ENCODE measurements at places on chromosomes 1 and 21. TPM values are rescaled to one million over a fixed set of nuclear protein-coding genes. Genes with fewer than 3 reads are reported as not detected.

The CD5L gene
- not detected for total RNA-seq

The GSTM5 gene
- 11.6 TPM for total RNA-seq

The MYOG gene
- total RNA-seq: not detected

The PADI3 gene
- total RNA-seq: 65.3 TPM

GRCh38 chr1:198102454-198102827, 54.4 kb upstream of the NEK7 start:
- no peak for DNase-seq

GRCh38 chr1:76705560-76705959, 161.7 kb upstream of the ST6GALNAC5 start:
- DNase-seq: no peak

DNA sequence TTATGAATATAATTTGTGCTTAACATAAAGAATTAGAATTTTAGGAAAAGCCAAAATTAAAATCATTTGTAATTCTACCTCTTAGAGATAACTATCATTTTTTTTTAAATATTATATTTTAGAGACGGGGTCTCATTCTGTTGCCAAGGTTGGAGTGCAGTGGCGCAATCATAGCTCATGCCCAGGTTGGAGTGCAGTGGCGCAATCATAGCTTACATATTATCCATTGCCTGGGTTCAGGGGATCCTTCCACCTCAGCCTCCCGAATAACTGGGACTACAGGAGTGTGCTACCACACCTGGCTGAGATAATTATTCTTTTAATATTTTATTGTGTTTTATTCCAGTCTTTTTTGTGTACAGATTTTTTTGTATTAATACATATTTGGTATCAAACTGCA, 8.3 kb downstream of the RASAL2 start:
- no peak for DNase-seq

GRCh38 chr1:200075938-200076546, 48.5 kb downstream of the NR5A2 start:
- no peak for DNase-seq

DNA sequence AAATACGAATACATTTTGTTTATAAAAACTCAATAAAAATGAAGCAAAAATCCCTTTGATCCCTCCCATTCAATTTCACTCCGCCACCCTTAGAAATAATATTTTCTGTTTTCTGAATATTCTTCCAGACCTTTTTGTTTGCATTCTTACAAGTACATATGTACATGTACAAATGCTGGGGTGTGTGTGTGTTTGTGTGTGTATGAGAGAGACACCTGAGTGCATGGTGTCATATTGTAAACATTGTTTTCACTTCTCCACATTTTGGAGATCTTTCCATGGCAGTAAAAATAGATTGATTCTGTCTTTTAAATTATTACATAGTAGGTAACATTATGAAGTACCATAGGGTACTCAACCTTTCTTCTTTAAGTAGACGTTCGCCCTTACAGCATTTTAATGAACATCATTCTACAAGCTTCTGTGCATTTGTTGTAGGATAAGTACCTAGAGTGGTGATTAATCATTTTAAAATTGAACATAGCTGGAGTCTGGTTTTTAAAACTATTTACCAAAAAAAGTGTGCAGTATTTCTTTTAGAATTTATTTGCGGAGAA, 1.3 kb upstream of the MPC2 start:
- DNase-seq: no peak

DNA sequence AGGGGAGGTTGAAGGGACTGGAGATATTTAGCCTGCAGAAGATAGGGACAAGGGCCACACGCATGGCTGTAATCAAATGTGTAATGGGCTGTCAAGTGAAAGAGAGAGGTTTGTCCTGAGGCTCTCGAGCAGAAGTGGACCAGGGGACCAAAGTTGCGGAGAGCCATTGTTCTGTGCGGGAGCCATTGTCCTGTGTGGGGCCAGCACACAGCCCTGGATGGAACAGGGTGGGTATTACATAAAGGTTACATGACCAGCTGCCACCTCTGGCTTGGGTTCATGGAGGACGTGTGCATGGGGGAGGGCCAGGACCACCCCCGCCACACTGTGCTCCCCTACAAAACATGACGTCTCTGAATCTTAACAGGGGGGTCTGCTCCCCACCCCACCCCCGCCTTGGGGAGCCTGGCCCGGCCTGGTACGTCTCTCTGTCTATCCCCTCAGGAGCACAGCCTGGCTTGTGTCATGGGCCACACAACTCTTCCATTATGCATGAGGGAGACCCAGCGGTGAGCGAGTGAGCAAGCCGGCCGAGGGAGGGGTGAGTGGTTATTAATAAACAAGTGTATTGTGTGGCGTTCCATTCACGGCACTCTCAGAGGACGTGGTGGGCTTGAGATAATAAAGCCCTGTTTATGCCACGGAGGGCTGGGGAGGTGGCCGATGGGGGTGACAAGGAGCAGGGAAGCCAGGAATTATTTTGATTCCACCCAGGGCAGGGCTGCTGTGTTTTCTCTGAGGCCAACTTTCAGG, at the start of gene NFASC:
NFASC (plus strand) TSS at position 703 of the 753 bp plus-strand sequence. CDS start 73,454 bp downstream, outside the sequence.
- DNase-seq: no peak

GRCh38 chr1:65490231-65491009, 70.0 kb downstream of the LEPR start:
- no peak for DNase-seq

DNA sequence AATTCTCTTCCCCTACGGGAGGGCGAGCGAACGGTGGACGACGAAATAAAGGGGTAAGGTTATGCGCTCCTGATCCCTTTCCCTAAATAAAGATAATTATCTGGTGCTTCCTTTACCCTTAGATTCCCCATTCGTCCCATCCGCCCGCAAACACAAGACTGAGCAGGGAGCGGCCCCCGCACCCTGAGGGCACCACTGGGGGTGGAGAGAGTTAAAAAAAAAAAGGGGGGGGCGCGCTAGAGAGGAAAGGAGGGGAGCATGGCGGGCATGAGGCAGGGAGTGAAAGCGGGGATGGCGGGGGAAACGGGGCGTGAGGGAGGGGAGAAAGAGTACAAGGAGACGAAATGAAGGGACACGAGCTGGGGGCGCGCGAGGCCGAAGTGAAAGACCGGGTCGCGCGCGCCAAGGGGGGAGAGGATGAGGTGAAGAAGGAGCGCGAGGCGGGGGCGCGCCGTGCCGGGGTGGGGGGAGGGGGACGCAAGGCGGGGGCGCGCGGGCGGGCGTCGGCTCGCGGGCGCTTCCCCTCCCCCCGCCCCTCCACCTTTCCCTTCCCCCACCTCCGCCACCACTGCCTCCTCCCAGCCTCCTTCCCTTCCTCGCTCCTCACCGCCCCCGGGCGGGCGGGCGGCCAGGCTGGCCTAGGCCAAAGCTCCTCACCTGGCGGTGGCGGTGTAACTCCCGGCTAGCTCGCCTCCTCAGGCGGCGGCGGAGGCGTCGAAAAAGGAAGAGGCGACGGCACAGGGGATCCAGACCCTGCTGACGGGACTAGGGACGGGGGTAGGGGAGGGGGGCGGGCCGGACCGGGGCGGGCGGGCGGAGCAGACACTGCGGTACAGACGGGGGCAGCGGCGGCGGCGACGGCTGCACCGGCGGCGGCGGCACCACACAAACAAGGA, 448 bp downstream of the GATAD2B start:
- DNase-seq: peak; percentile 56

DNA sequence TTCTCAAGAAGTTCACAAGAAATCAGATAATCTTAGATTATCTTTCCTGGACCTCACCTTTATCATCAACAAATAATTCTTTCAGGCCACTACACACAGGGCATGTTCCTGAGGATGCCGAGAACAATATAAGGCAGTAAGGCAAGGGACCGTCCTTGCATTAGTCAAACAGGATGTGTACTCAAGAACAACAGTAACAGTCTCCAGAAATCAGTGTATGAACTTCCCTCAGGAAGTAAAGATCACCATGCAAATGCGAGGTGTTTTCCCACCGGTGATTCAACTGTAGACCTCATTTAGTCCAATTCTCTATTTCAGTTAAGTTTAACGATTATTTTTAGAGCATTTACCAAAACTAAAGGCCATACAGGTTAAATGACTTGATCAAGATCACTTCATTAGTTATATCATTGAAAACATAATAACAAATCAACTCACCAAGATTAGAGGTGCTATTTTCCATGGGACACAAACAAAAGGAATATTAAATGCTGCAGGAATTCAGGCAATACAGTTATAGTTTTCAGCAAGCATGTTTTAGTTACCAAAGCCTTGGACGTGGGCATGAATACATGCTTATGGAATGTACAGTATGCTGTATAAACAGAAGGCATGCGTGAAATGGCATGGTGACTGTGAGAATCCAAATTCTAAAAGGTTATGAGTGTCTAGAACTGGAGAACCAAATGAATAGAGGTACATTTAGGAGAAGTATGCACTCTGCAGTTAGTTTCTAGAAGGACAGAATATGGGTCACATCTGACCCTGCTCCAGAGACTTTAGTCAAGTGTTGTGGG, 145.2 kb downstream of the TNR start:
- no peak for DNase-seq

DNA sequence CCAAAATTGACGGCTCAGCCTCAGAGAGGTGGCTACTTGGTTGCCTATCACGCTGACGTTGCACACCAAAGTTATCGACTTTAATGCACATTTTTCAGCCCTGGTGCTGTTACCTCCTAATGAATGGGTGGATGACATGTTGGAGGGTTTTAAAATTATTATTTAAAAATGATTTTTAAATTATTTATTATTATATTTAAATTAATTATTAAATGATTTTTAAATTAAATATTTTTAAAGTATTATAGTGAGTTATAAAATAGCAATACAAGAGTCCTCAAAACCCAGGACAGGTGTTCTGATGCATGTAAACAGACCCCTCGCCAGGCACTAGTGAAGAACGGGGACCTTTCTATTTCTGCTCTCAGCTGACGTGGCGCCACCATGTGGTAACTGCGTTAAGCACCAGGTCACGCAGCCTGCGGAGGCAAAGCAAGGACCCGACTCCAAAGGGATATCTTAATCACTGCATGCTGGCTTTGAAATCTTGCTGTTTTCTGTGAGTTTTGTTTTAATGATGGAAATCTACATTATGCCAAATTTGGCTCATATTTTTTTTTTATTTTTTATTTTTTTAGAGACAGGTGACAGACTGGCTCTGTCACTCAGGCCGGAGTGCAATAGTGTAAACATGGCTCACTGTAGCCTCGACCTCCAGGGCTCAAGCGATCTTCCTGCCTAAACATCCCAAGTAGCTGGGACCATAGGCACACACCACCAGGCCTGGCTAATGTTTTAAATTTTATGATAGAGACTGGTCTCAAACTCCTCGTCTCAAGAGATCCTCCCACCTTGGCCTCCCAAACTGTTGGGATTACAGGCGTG, 22.6 kb downstream of the CASP9 start:
- no peak for DNase-seq

DNA sequence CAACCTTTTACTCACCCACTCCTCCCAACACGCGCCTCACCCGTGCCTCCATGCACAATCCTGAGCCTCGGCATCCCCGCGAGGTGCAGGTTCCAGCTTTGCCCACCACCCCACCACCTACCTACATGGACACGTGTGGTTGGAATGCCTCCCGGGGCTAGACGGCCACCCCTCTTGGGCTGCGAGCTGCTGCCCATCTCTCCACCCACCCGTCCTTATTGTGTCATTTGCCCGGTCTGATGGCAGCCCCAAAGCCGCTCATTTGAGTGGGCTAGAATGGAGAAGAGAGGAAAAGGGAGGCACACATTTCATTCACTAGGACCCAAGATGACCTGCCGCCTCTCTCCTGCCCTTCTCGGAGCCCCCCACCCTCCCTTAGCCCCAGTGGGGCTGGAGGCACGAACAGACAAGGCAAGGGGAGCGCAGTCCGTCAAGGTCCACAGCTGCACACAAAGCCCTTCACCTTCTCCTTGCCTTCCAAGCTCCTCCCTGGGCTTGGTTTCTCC, 785 bp downstream of the ZNF697 start:
- no peak for DNase-seq

DNA sequence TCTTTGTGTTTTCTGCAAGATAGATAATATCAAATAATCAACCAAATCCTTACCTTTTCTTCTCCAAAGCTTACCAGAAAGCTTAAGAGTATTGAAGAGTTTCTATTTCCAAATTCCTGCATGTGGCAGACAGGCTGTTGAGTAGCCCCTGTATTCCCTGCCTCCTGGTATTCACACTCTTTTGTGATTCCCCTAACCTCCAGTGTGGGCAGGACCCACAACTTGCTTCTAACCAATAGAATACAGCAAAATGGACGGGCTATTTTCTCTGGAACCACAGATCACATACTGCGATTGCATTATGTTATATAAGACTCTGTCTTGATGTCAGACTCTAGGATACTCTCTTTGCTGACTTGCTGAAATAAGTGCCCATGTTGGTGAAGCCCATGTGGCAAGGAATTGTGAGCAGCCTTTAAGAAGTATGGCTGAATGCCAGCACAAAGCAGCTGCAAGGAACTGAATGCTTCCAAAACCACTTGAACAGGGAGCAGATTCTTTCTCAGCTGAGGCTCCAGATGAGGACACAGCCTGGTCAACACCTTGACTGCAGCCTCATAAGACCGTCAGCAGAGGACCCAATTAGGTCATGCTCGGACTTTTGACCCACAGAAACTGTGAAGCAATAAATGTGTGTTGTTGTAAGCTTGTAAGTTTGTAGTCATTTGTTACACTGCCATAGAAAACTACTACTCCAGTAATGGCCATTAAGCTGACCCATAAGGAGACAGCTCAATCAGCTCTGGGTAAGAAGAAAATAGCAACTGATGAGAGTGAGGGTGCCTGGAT, 47.9 kb upstream of the PLXNA2 start:
- no peak for DNase-seq

DNA sequence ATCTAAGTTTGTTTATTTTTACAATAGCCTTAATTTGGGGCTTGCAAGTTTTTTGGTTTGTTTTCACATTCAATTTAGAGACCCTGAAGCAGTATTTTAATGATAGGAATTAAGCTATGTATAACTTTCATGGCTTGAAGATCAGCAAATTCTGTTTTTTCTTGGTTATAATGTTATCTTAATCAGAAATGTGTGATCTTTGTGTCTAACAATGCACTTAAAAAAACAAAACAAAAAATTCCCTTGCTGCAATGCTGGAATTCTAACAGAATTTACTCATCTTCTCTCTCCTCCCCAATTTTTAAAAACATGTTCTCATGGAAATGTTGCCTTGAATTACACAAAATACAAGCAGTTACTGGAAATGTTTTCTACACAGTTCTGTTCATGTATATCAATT, 113.1 kb downstream of the OLFML2B start:
- DNase-seq: no peak

DNA sequence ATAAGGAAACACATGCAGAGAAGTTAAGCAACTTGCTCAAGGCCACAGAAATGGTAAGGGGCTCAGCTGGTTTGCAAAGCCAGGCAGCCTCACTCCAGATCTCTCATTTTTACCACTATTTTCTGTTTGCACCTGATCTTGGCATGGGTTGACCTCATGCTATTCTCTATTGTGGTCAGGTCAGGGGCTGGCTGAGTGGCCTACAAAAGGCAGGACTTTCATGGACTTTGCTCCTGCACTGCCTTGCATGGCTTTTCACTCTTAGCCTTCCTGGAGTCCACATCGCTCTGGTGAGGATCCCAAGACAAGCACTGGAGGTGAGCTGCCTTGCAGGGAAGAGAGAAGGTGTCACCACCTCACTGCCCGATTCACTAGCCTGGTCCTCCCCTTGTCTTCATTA, 56.8 kb upstream of the CSF3R start:
- no peak for DNase-seq

- no peak for DNase-seq
These were observed 214.9 kb upstream of the L1TD1 start for GRCh38 chr1:61979729-61980128.
